ENCODE measurements at places on chromosomes 1 and 21.

DNA sequence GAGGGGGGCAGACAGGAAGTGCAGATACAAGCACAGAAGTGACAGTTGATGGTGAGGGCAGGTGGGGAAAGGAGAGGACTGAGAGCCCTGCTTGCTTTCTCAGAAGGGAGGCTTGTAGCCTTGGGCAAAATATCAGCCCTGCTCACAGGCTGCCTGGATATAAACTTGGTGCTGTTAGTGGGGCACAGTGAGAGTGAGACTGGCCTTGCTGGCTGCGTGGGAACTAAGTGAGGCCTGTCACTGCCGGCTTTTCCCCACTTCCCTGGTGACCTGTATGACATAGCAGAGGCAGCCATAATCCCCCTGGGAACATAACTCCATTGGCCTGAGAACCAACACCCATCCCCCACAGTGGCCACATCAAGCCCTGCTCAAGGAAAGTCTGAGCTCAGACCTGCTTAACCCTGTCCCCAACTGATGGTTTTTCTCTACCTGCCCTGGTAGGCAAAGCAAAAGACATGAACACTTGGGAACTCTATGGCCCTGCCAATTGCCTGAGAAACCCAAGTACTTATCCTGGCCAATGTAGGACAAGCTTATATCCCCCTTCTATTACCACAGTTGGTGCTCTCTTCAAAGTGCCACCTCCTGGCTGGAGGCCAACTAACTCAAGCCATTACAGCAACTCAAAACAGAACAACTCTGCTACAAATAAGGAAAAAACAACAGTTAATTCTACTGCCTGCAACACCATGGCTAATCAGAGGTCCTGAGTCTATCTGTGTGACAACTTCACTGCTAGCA, 472.7 kb downstream of the PLPP3 start:
- no peak for DNase-seq

- DNase-seq, result no peak
Measured at GRCh38 chr1:175824079-175824478, 80.7 kb upstream of the TNR start.

DNA sequence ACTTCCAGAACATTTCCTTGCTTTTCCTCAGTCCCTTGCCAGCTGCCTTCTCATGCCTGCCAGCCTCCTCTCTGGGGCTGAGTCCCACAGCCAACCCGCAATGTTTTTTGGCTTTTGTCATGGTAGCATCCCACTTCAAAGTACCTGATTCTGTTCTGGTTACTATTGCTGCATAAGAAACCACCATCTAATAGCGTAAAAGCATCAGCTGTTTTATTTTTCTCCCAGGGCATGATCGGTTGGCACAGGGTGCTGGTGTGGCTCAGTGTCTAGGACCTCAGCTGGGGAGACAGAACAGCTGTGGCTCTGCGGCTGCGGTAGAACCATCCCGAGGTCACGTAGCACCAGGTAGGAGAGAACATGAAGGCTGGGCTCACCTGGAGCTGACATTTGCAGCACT, 8.9 kb upstream of the PRMT2 start:
- DNase-seq, result no peak

DNA sequence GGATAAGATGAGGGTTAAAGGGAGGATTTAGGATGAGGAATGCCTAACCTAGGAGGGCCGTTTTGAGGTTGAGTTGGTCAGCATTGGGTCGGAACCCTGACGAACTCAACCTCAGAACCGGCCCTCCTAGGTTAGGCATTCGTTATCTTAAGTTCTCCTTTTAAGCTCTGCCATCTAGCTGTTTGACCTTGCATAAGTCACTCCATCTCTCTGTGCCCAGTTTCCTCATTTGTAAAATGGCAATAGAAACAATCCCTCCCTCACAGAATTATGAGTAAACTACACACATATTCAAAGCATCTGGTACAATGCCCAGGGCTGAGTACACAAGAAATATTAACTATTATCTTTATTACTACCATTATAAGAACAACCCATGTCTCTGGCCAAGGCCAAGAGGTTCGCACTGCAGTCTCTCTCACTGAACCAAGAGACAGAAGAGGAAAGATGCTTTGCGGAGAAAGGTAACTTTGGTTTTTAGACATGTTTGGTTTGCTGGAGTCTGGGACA, 4.8 kb downstream of the ABCB10 start:
- DNase-seq, result no peak

- peak; percentile 11 for DNase-seq
Measured at GRCh38 chr1:33180911-33181890, 642 bp downstream of the TRIM62 start.

DNA sequence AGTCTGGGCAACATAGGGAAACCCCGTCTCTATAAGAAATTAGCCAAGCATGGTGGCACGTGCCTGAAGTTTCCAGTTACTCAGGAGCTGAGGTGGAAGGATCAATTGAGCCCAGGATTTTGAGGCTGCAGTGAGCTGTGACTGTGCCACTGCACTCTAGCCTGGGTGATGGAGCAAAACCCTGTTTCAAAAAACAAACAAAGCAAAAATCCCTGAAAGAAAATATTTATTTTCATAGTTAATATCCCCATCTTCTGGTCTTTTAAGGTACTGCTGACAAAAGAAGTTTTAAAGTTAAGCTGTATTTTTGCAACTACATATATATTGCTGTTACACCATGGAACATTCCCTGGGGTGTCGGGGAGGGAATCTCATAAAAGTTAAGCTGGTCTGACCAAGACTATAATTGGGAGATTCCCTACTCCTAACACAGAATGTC, 26.0 kb downstream of the VAMP4 start:
- DNase-seq, result no peak

All from activated T-helper 9 cell treated with anti-CD3 and anti-CD28 coated beads, Interleukin-2, amount 50 U/mL, for 16 hours (primary cell).